ENCODE measurements at places on chromosomes 3 and 15.

DNA sequence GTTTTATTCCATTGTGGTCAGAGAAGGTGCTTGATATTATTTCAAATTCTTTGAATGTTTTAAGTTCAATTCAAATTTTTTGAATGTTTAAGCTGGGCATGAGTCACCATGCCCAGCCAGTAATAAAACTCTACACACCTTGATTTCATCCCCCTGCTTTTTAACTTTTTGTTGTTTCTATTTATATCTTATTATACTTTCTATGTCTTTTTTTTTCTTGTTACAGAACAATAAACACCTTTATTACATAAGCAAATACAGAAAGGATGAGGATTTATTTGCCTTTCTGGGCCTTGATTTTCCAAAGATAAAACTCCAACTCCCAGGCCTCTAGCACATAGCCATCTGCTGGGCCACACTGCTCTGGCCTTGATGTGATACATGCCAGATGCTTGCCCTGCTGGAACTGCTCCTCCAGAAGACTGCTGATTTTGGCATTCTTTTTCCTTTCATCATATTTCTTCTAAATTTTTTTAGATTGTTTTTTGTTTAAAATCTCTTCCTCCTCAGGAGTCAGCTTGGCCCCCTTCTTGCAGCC, 14.0 kb downstream of the DNAH12 start:
- no peak for DNase-seq

GRCh38 chr15:41501191-41501917, 7.7 kb downstream of the ITPKA start:
- no peak for DNase-seq

GRCh38 chr3:171435143-171435542, 25.1 kb downstream of the TNIK start:
- no peak for DNase-seq

DNA sequence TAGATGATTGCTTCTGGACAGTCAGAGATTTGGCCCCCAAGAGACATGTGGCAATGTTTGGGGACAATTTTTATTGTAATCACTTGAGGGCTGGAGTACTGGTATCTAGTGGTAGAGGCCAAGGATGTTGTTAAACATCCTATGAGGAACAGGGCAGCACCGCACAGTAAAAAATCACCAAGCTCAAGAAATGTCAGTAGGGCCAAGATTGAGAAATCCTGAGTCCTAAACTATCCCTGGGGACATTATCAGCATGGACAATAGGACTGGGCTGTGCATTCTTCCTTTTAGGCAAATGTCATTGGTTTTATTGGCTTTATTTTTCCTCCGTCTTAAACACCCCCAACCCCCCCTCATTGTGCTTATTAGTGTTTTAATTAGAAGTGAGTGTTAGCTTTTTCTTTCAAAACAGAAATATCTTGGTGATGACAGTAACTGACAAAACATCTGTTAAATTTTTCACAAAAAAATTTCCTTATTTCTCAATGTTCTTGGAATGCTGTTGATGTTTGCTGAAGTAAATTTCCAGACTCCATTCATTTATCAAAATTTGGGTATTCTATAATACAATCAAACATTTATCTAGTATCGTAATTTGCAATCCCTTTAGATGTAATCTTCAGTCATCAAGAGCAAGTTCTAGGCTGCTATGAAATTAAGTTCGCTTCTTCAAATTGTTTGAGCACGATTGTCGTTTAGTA, 944.4 kb downstream of the VGLL3 start:
- no peak for DNase-seq

DNA sequence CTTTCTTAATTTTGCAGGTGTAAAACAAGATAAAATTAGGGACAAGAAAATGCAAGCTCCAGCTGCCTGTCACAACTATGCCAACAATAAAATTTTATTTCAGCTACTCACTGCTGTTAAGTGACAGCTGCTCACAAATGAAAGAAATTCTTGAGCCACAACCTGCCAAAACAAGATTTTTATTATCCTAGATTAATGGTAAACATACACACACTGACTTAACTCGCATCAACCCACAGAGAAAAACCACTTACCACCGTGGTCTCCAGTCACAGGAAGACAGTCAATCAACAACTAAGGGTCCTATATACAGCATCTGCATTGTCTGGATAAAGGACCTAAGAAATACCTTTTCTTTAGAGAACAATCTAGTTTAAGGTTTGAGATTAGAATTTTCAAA, 31.3 kb downstream of the EFL1 start:
- no peak for DNase-seq

GRCh38 chr3:160931474-160931873, 173.7 kb downstream of the B3GALNT1 start:
- no peak for DNase-seq

DNA sequence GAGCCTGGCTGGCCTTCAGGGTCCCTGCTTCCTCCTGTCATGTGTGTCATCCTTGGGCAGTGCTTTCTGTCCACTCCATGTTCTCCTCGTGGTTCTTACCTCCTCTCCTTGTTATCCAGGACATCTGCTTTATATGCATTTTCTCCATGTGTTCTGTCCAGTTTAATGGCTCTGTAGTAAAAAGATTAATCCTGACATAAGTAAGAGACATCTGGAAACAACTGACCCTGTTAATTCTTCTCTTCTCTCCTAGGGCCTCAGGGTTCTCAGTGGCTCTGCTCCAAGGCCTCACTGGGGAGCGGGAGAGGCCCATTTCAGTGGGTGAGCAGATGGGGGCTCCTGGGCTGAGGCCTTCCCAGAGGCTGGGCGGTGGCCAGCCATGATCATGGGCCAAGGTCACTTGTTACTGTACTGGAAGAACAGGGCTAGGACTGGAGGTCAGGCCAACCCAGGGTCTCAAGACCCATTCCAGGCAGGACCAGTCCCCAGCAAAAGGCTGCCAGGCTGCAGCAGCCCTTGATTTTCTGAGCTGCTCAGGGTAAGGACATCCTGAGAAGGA, 20.2 kb upstream of the CDCP1 start:
- no peak for DNase-seq

GRCh38 chr3:73478858-73479257, 145.9 kb downstream of the PDZRN3 start:
- no peak for DNase-seq

DNA sequence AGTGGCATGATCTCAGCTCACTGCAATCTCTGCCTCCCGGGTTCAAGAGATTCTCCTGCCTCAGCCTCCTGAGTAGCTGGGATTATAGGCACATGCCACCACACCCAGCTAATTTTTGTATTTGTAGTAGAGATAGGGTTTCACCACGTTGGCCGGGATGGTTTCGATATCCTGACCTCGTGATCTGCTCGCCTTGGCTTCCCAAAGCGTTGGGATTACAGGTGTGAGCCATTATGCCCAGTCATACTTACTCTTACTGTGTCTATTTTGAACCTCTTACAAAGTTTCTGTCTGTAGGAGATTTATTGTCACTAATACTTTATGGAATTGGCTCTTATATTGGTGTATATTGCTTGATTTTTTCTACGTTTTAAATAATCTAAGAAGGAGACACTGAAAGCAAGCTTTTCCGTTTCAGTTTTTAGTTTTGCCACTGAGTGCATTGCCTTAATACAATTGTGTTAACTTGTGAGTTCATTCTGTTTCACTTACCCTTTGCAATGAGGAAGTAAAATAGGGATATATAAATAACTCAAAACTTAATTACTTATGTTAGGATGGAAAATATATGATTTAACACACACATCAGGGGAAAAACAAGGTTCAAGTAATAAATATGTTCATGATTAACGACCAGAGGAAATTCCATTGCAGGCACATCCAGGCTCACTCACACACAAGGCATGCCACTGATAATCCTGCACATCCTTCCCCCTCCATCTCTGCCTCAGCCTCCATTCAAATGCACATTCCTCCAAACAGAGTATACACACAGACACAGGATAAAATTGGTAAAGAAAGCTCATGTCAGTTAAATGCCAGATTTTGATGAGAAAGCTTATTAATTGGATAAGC, 279.3 kb upstream of the RASGRP1 start:
- no peak for DNase-seq

DNA sequence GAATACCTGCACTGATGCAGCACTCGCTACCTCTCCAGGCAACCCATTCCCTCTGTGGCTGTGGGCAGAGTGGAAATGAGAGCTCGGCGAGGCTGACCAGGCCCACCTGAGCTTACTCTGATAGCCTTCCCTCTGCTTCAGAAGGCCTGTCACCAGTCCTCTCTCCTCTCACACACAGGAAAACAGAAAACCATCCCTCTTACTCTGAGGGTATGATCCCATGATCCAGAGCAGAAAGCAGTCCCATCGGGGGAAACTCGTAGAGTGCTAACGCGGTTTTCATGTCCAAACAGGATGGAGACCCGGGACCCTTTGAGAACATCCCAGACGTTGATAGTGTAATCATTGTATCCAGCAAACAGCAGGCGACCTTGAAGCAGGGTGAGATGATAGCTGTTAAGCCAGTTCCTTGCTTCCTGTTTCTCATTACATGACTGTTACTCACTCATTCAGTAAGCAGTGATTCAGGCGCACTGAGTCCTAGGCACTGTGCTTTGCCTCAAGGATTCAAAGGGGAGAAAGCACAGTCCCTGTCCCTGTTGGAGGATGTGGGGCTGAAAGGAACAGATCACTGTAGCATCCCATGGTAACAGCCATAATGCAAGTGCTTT, 11.8 kb upstream of the BCL2L10 start:
- DNase-seq: no peak

DNA sequence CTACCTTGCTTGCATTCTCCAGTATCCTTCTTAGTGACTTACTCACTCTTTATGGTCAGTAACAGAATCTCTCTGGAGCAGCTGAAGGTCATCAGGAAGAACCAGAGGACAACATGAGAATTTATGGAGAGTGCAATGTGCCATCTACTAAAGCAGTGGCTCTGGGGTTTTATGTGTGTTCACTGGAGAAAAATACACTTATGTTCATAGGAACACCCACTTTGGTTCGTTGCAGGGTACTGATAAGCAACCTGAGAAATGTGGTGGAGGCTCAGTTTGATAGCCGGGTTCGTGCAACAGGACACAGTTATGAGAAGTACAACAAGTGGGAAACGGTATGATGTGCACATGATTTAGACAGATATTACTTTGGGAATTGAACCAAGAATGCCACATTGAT, 12.8 kb downstream of the CPB1 start:
- DNase-seq: no peak

DNA sequence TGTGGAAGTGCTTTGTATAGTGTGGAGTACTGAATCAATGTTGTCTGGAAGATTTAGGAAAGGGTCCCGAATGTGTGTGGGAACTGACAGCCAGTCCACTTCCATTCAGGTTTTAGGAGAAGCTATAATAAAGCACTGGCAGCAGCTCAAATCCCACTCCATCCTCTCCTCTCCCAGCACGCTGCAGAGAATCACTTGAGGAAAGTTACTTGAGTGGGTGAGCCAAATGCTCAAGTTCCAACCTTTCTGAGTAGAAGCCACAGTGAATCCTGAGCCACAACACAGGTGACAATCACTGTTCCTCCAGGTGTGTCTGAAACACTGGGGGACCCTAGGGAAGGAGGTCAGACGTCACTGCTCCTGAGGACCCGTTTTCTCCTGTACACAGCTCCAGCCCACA, 106.5 kb downstream of the TIGIT start:
- no peak for DNase-seq

Data from stimulated activated CD8-positive, alpha-beta memory T cell treated with anti-CD3 and anti-CD28 coated beads, Interleukin-15, amount 100 ng/mL, for 4 hours (primary cell).